Activated T-helper 17 cell treated with anti-CD3 and anti-CD28 coated beads, Interleukin-2, amount 50 U/mL, for 72 hours (primary cell): ENCODE measurements at places on chromosomes 3 and 15. TPM values are rescaled to one million over a fixed set of nuclear protein-coding genes. Genes with fewer than 3 reads are reported as not detected.

The AADACL2 gene
- not detected for total RNA-seq

The COX17 gene
- 55.7 TPM for total RNA-seq

DNA sequence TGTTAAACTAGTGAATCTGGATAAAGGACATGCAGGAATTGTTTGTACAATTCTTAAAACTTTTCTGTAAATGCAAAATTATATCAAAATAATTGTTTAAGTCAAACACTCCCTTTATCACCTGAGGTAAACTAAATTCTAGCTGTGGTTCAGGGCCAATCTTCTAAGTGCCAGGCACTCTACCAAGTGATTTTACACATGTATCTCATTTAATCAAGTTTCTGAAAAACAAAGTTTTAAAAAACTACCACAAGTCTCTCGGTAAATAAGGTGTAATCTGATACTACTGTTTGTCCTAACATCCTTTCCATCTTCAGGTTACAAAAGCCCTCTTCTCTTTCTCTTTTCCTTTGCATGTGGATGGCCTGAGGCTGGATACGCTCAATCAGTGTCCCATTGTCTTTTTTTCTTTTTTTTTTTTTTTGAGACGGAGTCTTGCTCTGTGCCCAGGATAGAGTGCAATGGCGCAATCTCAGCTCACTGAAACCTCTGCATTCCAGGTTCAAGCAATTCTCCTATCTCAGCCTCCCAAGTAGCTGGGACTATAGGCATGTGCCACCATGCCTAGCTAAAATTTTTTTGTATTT, 19.3 kb downstream of the IFT80 start:
- no peak for ATAC-seq

GRCh38 chr3:152405915-152406802, 137.4 kb downstream of the MBNL1 start:
- ATAC-seq = no peak

The TRA2B gene
- total RNA-seq = 158 TPM

The PPP1R14D gene
- total RNA-seq = not detected

The HAUS2 gene
- total RNA-seq = 43.4 TPM

The KLHL40 gene
- total RNA-seq = not detected

The CCDC39 gene
- not detected for total RNA-seq

DNA sequence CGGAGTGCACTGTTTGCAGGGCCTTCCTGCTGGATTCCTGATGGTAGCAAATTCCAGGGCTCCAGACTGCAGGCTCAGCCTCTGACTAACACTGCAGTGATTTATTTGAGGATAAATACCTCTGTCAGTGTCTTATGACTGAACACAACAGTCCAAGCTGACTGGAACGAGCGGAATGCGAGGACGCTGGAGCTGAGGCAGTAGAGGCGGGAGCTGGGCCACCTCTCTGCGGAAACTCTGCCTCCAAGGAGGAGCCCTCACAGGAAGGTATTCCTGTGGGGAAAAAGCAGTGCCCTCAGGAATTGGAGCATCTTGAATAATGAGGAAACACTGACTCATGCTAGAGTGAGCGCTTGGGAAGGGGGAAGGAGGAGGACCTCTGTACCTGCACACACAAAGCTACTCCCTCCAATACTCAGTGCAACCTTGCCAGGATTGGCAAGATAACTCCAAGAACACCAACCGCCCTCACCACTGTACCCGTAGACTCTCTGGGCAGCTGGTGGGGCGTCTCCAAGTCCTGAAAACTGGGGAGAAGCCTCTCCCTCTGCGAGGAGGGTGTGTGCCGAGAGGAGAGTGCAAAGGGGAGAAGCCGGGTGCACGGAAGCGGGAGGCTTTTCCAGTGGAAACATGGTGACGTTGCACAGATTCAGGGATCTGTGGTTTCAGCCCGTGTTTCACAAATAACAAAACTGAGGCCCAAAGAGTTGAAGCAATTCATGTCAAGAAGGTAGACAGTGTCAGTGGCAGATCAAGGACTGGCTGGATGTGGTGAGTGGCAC, 43.0 kb downstream of the VGLL4 start:
- ATAC-seq = no peak

DNA sequence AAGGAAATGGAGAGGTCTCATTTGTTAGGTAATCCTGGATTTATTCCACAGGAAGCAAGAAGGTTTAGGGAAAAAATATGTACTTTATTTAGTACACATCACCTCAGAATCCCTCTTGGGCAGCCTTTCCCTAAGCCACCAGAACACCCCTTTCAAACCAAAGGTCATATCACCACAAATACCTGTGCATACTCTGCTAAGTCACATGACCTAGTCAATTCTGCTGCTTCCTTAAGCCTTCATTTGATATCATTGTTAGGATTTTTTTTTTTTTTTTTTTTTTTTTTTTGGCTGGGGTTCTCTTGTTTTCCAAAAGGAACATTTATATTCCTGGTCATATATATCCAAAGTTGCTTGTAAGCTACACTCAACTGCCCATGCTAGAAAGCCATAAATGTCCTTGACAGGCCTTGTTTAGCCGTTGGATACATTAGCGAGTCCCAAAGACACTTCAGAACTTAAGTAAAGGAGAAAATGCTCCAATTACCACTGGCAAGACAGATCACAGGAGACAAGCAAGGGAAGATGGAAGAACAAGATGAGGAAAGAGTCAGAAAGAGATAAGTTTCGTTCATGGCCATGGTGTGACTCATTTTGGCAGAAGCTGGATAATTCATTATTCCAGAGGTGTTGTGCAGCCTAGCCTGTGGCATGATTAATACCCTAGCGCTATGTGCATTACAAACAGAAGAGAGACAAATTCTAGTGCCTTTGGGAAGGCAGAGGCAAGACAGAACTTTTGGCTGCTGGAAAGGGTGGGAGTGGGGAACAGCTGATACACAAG, 155.6 kb upstream of the SLC2A2 start:
- no peak for ATAC-seq

The RNF111 gene
- total RNA-seq = 46.2 TPM

GRCh38 chr15:33067456-33067855, 127.1 kb downstream of the FMN1 start:
- no peak for ATAC-seq

- no peak for ATAC-seq
Measured at GRCh38 chr15:68900027-68900426, 30.3 kb upstream of the SPESP1 start.

The PSTPIP1 gene
- 137 TPM for total RNA-seq

The GASK1A gene
- not detected for total RNA-seq

The SLC9C1 gene
- total RNA-seq = not detected

- ATAC-seq = no peak
Measured at GRCh38 chr15:98427321-98427720, 221.0 kb upstream of the IGF1R start.

- no peak for ATAC-seq
Measured at GRCh38 chr3:69972672-69973071, 26.9 kb upstream of the SAMMSON start.
